ENCODE measurements at places on chromosomes 3 and 15. TPM values are rescaled to one million over a fixed set of nuclear protein-coding genes. Genes with fewer than 3 reads are reported as not detected.

GRCh38 chr3:111596328-111596727, 1.2 kb upstream of the ZBED2 start:
- H3K36me3 ChIP-seq, result no peaks in the 10 kb centered on the region
- no peaks in the 10 kb centered on the region for H3K27me3 ChIP-seq
- DNase-seq, result no peak
- H3K4me1 ChIP-seq, result no peaks in the 10 kb centered on the region
- H3K27ac ChIP-seq, result no peak overlapping the region
- no peak overlapping the region for H3K4me3 ChIP-seq

DNA sequence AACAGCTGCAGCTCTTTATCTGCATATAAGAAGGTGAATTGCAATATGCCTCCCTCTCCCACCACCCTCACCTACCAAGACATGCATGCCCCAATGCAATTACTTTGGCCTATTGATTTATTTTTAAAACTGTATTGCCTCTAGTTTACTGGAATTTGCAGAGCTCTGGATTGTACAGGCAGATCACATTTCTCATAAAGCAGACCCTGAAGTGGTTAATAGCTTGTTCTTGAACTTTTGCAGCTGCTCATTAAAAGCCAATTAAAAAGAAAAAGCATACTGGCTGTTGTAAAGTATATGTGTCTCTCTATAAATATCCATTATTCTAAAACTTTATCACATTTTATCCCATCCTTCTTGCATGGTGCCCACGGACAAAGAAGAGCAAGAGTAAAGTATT, 221.5 kb upstream of the TOPAZ1 start:
- DNase-seq, result no peak
- H3K4me1 ChIP-seq, result peaks cover 18% of the 10 kb centered on the region

GRCh38 chr3:14458434-14459275, 56.2 kb downstream of the SLC6A6 start:
- peaks cover 36% of the 10 kb centered on the region for H3K36me3 ChIP-seq
- H3K4me1 ChIP-seq, result peaks cover 4% of the 10 kb centered on the region
- no peak overlapping the region for H3K4me3 ChIP-seq
- no peak for DNase-seq
- H3K27ac ChIP-seq, result no peak overlapping the region

The DOCK3 gene
- 4.6 TPM for total RNA-seq

The LRRC2 gene
- total RNA-seq, result 6.4 TPM

The ENTPD3 gene
- 0.44 TPM for total RNA-seq

- DNase-seq, result no peak
- no peaks in the 10 kb centered on the region for H3K27me3 ChIP-seq
- no peak overlapping the region for H3K4me3 ChIP-seq
- no peaks in the 10 kb centered on the region for H3K36me3 ChIP-seq
- H3K4me1 ChIP-seq, result no peaks in the 10 kb centered on the region
These were observed 52.9 kb downstream of the GASK1A start for GRCh38 chr3:43031889-43032545.

DNA sequence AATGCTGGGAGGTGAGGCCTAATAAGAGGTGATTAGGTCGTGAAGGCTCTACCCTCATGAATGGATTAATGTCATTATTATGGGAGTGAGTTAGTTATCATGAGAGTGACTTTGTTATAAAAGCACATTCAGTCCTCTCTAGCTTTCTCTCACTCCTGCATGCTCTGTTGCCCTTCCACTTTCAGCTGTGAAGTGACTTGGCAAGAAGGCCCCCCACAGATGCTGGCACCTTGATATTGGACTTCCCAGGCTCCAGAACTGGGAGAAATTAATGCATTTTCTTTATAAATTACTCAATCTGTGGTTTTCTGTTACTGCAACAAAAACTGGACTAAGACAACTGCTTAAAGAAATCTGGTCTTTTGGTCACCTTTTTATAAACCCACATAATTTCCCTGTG, 144.3 kb downstream of the FBN1 start:
- H3K27me3 ChIP-seq, result no peaks in the 10 kb centered on the region
- no peaks in the 10 kb centered on the region for H3K36me3 ChIP-seq
- H3K4me1 ChIP-seq, result no peaks in the 10 kb centered on the region

DNA sequence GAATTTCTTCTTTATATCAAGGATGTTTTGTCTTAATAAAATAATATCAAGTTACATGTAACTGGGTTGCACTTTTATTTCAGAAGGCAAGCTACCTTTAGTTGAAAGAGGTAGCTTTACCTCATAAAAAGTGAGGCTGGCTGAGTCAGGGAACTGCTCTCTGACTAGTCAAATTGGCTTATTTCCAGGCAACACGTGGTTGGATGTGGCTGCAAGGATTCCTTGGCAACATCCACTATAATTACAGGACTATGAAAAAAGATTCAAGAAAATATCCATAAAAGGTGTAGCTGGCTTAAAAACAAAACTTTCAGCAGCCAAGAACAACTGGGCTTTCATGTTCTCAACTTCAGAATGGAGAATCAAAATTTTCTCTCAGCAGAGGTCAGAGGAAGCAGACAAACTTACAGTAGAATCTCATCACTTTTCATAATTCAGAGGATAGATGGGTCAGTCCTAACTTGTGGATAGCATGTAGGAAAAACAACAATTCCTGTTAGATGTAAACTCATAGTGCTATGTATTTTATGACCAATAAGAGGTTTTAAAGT, 779.1 kb downstream of the MECOM start:
- DNase-seq, result no peak
- H3K36me3 ChIP-seq, result no peaks in the 10 kb centered on the region
- H3K4me3 ChIP-seq, result no peak overlapping the region
- no peaks in the 10 kb centered on the region for H3K4me1 ChIP-seq
- no peaks in the 10 kb centered on the region for H3K27me3 ChIP-seq
- H3K27ac ChIP-seq, result no peak overlapping the region

The SAXO2 gene
- 3.1 TPM for total RNA-seq

The CCR9 gene
- not detected for total RNA-seq

The CHRNA5 gene
- 29.3 TPM for total RNA-seq

- H3K27ac ChIP-seq, result no peak overlapping the region
- no peaks in the 10 kb centered on the region for H3K27me3 ChIP-seq
- H3K36me3 ChIP-seq, result peaks cover 2% of the 10 kb centered on the region
- H3K4me1 ChIP-seq, result no peaks in the 10 kb centered on the region
- no peak overlapping the region for H3K4me3 ChIP-seq
These were observed 27.8 kb downstream of the DCAF1 start for GRCh38 chr3:51471775-51472652.

DNA sequence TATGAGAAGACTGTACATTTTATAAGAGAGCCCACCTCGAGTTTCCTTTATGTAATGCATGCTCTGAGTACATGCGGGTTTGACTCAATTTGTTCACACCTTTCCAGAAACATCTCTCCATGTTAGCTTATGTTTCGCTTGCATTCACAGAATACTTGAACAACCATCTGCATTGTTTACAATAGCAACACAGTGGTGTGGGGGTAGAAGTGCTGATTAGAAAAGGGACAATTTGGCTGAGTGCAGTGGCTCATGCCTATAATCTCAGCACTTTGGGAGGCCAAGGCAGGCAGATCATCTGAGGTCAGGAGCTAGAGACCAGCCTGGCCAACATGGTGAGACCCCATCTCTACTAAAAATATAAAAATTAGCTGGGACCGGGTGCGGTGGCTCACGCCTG, 60.9 kb downstream of the NCEH1 start:
- H3K4me1 ChIP-seq, result no peaks in the 10 kb centered on the region
- H3K27me3 ChIP-seq, result no peaks in the 10 kb centered on the region
- H3K36me3 ChIP-seq, result no peaks in the 10 kb centered on the region
- H3K4me3 ChIP-seq, result no peak overlapping the region
- no peak for DNase-seq
- H3K27ac ChIP-seq, result no peak overlapping the region

GRCh38 chr3:42682301-42683070, 2.9 kb upstream of the KLHL40 start:
- no peaks in the 10 kb centered on the region for H3K36me3 ChIP-seq
- H3K27me3 ChIP-seq, result no peaks in the 10 kb centered on the region
- H3K4me3 ChIP-seq, result no peak overlapping the region
- DNase-seq, result no peak
- no peaks in the 10 kb centered on the region for H3K4me1 ChIP-seq

The GPR62 gene
- 0.19 TPM for total RNA-seq

GRCh38 chr3:133504736-133505135, 68.8 kb upstream of the CDV3 start:
- no peaks in the 10 kb centered on the region for H3K4me1 ChIP-seq
- H3K27ac ChIP-seq, result no peak overlapping the region
- no peak for DNase-seq
- H3K27me3 ChIP-seq, result no peaks in the 10 kb centered on the region
- no peak overlapping the region for H3K4me3 ChIP-seq

DNA sequence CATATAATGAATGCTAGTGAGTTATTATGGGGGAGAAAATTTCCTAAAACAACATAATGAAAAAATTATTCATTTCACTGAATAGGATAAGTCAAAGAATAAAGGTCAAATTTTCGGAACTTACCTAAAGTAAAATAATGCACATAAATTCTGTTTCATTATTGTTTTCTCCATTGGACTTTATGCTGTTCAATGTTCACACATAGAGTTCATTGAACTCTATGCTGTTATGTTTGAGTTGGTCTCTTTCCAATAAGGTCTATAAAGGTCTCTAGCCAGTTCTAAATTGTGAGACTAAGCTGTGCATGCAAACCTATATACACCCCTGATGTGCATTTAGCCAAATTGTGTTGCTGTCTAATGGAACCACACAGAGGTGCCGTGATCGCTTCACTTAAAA, 28.5 kb upstream of the STT3B start:
- peaks cover 9% of the 10 kb centered on the region for H3K4me1 ChIP-seq
- DNase-seq, result no peak
- no peaks in the 10 kb centered on the region for H3K27me3 ChIP-seq
- H3K4me3 ChIP-seq, result no peak overlapping the region

- H3K4me3 ChIP-seq, result no peak overlapping the region
- no peaks in the 10 kb centered on the region for H3K4me1 ChIP-seq
- DNase-seq, result no peak
These were observed 35.3 kb downstream of the FSIP1 start for GRCh38 chr15:39747326-39747725.

Measured in H1 (cell line).